ENCODE measurements at places on chromosomes 12 and 14.

GRCh38 chr14:74964787-74965485 is 9.5 kb upstream of the PGF start:
- DNase-seq, result no peak

- no peak for DNase-seq
Observed at GRCh38 chr12:104627990-104628830, 171.5 kb downstream of the CHST11 start.

DNA sequence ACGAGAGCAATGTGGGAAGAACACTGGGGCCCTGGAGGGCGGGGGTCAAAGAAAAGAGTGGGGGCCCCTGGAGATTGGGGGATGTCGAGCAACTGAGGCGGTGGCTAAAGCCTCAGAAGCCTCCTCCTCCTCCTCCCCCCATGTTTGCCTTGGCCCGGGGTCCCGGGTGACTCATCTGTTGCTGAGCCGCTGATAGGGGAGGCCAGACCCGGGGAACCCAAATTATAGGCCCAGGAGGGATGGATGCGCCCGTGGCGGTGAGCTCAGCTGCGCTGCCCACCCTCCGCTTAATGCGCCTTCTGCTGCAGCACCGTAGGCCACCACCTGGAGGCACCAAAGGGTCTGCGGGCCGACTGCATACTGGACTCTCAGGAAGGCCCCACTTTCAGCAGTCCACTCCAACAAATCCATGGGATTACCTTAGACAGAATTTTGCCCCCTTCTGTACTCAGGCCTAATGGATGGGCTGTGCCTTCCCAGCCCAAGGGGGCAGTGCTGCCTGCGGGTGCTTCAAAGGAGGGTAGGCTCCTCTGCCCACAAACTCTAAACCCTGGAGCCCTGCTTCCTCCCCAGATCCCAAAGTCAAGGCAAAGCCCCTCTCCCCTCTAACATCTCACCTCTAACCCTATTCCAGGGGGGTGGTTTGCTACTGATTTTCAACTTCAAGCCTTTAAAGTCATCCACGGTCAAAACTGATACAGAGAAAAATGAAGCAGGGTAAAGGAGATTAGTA is 2.6 kb upstream of the WNT10B start:
- DNase-seq, result no peak

DNA sequence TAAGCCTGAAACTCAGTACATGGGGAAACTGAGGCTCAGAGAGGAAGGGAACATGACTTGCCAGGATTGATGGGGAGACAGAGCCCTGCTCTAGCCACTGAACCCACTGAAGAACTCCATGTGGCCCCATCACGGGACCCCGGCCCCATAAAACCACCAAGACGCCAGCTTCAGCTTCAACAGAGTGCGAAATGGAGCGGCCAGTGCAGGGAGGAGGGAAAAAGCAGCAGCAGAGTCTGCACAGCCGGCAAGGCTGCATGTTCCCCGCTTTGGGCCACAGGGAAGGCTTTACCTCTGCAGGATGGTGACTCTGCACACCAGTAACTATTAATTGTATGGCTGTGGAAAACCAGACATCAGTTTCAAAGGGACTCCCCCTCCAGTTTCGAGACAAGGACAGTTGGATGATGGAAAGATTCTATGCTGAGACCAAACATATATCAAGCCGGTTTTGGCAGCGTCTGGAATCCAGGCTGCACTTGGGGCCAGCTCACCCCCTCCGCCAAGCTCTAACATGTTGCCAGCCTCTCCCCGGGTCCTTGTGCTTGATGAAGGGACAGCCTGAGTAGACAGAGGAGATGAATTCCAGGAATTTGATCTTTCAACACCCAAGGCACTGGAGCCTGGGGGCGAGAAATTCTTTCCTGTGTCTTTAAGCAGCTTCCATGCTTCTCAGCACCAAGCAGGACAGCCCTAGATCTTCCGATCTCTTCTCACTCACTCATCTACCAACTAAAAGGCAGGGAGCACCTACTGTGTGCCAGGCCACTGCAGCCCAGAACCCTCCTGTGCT is 55.7 kb upstream of the BCL11B start:
- DNase-seq, result no peak

DNA sequence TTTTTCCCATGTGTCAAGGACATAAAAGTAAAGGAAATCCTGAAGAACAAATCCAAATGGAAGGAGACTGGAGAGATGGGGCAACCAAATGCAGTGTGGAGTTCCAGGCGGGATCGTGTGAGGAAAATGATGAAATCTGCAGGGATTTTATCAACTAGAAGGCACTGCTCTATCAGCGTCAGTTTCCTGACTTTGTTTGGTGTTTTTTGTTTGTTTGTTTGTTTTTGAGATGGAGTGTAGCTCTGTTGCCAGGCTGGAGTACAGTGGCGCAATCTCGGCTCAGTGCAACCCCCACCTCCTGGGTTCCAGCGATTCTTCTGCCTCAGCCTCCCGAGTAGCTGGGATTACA is 43.3 kb upstream of the GPR132 start:
- DNase-seq, result no peak

DNA sequence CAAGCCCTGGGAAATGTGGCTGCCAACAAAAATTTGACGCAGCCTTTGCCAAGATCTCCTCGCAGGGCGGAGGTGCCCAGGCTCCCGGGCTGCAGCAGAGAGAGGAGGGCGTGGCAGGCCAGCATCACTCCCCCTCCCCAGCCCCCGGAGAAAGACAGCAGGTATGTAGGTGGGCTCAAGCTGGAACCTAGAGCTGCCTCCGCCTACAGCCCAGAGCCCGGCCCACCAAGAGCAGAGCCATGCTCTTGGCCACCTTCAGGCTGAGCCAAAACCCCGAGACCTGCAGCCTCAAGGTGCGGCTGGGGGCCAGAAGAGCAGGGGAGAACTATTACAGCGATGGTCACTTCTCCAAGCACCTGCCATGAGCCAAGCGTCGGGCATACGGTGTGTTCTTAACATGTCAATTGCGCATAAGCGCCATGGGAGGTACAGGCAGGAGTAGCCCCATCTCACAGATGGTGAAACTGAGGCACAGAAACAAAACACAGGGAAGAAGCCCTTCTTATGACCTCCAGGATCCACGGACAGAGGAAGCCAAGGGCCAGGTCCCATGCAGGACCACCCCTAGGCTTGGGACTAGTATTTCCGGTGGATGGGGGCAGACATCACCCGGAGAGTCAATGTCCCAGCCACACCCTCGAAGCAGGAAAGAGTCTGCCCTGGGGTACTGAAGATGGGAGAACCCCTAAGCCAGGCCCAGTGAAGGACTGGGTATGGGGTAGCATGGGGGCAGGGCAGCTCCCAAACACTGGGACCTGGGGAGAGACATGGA is 109.0 kb downstream of the NCOR2 start:
- no peak for DNase-seq

GRCh38 chr12:113347892-113348291 is 10.5 kb upstream of the PLBD2 start:
- no peak for DNase-seq

DNA sequence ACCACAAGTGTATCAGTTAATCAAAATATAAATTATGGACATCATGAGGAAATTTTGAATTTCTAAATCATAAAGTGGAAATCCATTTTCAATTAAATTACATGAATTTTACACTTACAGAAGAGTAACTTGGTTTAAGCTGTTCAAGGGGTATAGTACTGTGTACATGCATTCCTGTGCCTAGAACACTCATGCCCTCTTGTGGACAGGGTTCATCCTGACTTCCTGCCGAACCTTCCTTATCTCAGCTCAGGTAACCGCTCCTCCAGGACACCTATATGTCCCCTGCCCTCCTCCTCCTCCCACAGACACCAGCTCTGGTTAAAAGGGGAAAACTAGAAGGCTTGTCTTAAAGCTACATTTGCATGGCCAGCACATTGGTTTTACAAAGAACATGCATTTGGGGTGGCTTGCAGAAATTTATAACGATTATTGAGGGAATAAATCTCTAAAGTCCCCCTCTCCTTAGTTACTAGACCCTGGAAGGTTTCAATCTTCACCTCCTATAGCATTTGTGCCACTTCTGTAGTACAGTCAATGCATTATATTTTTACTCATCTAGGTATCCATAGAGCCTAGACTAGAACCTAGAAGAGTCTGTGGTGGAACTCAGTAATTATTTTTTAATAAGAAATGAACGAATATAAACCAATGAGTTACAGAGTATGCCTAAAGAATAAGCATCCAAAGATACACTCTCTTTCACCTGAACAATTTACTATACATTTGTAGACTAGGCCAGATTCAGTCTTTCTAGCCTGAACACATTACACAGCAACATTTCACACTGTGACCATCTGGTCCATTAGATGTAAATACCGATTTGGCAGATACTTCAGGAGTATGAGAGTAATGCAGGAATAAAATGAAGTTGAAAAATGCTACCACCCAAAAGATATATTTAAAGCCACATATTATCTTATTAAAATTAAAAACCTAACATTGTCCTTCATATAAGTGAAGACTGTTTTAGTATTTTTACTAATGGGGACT is 345.6 kb downstream of the PAWR start:
- peak; percentile 83 for DNase-seq

- DNase-seq, result no peak
Observed at GRCh38 chr14:89903340-89903952, 51.1 kb downstream of the EFCAB11 start.

DNA sequence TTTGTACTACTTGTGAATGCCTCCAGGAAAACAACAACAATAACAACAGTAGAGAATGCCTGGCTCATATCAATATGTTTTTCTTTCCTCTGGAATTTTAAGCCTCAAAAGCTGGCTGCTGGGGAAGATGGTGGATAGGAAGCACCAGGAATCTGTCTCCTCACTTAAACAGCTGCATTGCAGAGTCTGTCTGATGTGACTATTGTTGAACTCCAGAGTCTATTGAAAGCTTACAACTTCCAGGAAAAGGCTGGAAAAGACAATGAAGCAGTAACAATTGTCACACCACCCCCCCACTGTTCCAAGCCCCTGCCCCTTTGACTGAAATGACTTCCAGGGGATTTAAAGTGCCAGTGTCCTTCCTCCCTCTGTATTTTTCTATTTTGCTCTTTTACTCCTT is 309.7 kb downstream of the BMP4 start:
- DNase-seq, result no peak

GRCh38 chr12:129549656-129550055 is 354.2 kb downstream of the TMEM132D start:
- no peak for DNase-seq

GRCh38 chr12:51636581-51636980 is 45.5 kb downstream of the SCN8A start:
- DNase-seq, result no peak

DNA sequence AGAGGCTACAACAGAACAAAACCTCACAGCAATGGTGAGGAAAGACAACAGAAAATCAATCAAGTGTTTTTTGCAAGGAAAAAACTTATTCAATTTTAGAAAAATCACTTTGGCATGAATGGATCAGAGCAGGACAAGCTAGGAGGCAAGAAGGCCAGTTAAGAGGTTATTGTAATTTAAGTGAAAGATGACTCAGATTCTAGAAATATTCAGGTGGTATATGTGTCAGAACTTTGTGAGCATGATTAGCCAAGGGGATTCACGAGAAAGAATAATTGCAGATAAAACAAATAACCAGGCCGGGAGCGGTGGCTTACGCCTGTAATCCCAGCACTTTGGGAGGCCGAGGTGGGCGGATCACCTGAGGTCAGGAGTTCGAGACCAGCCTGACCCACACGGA is 12.7 kb downstream of the GCH1 start:
- DNase-seq, result no peak

DNA sequence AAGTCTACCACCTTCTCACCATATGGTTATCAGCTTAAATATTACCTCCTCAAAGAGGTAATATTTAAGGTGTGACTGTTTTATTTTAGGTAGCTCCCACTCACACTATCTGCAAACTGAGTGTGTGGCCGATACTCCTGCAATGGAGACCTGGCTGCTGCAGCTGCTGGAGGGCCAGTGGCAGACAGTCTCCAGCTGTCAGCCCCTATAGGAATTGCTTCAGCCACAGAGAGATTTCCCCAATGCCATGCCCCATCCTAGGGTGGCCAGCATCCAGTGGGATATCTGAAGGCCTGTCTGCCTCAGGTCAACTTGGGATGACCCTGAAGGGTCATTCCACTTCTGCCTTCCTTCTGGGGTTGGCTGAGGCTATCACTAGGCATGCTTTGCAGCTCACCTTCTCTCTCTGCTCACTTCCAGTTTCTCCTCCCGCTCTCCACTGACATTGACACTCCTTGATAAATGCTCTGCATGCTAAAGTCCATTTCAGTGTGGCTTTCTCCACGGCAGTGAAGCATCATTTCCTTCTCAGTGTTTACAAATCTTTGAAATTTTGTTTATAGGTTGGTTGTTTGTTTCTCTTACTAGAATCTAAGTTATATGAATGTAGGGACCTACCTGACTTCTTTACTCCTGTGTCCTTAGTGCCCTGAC is 90.2 kb upstream of the USP44 start:
- no peak for DNase-seq

GRCh38 chr14:30180219-30180618 is 252.6 kb upstream of the PRKD1 start:
- no peak for DNase-seq

DNA sequence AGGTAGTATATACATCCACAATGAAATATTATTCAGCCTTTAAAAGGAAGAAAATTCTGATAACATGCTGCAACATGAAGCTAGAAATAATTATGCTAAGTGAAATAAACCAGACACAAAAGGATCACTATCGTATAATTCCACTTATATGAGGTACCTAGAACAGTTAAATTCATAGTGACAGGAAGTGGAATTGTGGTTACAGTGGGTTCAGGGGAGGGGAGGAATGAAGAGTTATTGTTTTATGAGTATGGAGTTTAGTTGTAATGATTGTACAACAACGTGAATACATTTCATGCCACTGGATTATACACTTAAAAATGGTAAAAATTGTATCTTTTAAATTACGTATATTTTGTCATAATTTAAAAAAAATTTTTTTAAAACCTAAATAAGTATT is 21.0 kb downstream of the EEA1 start:
- DNase-seq, result no peak

DNA sequence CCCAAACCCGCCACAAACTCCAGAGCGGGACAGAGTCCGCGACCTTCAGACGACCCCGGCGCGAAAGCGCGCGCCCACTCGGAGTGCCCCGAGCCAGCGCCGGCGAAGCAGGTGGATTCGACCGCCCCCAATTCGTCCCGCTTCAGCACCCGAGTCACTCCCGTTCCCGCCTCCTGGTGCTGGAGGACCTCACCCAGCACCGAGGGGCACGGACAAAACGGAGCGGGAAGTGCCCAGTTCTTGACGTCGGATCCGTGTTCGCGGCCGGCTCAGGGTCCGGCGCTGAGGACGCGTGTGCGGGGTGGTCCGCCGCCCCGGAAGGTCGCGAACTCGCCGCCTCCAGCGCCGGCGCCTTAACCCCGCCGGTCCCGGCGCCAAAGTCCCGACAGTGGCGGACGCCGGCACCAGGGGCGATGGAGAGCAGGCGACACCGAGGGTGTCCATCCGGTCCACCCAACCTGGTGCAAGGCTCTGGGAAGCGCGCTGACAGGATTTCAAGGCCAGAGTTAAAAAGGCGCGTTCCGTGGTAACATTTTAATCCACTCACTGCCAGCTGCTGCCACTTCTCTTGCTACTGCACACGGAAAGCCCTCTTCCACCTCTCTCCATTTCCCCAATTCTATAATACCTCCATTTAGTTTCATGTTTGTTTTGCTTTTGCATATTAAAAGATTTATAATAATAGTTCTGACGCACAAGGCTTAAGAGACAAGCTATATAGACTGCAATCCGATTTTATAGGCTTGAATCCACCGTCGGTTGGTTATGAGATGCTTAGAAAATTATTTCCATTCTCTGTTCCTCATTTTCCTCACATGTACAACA is 240.0 kb upstream of the CPNE8 start:
- no peak for DNase-seq

Data from HT-29 (cell line).